Occipital lobe (tissue), 3 donors: ENCODE measurements at places on chromosomes 12 and 14. TPM values are rescaled to one million over a fixed set of nuclear protein-coding genes. Genes with fewer than 3 reads are reported as not detected.

Gene P2RX7
- total RNA-seq: 2.7 TPM

Gene TMEM119
- 2.2 TPM for total RNA-seq

Gene RBM25
- 62.1 TPM for total RNA-seq

Gene ASB2
- not detected for total RNA-seq

Gene HIP1R
- 70.0 TPM for total RNA-seq

Gene E2F7
- total RNA-seq: 1.4 TPM

Gene WNT5B
- 30.7 TPM for total RNA-seq

Gene GOLGA5
- 28.7 TPM for total RNA-seq

Gene OTOGL
- total RNA-seq: 0.62 TPM

DNA sequence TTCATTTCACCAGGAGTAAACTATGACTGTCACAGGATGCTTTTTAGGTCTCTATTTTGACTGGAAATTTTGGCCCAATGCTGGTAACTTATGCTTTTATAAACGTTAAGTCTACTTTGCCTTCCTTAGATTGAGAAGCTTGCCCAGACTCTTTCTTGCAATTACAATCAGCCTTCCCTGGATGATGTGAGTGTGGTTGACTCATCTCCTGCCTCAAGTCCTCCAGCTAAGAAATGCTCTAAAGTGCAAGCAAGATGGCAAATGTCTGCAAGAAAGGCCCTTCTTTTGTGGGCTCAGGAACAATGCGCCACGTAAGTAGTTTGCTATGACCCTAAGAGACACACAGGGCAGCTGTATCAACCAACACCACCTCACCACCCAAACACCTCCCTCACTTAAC lies 96.9 kb downstream of the SYNE2 start:
- DNase-seq: no peak

- no peak for DNase-seq
Measured at GRCh38 chr12:30146561-30146960, 362.8 kb upstream of the TMTC1 start.

GRCh38 chr14:34722723-34723545 lies 8.5 kb upstream of the CFL2 start:
- peak; percentile 13 for DNase-seq

DNA sequence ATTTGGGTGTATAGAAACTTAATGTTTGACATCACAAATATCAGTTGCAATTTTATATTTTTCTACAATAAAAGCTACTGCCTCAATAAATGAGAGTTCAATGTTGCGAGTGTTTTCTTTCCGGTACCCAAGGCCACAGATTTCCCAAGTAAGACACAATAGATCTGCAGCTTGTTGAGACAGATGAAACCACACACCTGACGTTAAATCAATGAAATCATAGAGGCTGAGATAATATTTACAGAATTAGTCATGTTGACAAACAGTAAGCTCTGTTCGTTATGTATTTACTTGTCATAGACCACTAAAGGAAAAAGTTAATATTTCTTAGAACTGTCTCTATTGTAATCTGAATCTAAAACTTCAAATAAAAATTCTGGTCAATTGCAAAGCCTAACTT lies 49.2 kb upstream of the PTHLH start:
- no peak for DNase-seq

DNA sequence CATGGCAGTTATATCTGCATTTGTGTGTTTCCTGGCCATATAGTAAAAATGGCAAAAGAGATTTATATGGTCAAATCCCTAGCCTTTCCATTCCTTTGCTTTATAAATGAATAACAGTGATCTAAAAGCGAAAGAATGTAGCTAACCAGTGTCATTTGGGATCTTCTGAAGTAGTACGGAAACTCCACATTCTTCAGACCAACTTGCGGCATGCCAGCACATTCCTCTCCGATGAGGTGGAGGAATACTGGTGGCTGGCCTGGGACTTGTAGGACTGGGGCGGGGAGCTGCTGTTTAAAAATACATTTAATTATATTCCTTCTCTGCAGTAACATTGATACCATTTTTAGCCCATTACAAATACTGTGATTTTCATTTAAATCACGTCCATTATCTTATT lies 85.3 kb downstream of the SAMD4A start:
- DNase-seq: no peak

- DNase-seq: no peak
Measured at GRCh38 chr14:100980823-100981222, 77.3 kb upstream of the RTL1 start.

DNA sequence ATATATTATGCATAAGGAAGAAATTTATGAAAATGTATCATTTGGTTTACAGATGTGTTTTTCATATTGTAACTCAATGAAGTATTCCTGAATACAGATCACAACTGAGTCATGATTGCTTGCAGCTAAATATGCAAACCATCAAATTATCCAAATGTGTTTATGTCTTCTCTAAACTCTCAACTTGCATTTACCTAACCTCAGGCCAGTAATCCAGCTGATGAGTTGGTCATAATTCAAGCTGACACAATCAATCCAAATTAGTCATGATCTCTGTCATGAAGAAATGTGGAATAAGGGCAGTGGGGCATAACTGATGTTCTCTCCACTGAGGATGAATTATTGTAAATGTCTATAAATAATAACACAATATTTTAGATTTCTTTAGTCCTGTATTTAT lies 104.8 kb upstream of the CNTN1 start:
- no peak for DNase-seq

GRCh38 chr12:13981296-13981962 lies at the start of gene GRIN2B:
Gene GRIN2B (minus strand): TSS chr12:13981602. CDS start chr12:13866208, 115,394 bp downstream.
- peak; percentile 46 for DNase-seq

- no peak for DNase-seq
Measured at GRCh38 chr14:104467641-104468040, 111.9 kb upstream of the C14orf180 start.

- no peak for DNase-seq
Measured at GRCh38 chr14:77657280-77657679, 40.8 kb upstream of the SPTLC2 start.

DNA sequence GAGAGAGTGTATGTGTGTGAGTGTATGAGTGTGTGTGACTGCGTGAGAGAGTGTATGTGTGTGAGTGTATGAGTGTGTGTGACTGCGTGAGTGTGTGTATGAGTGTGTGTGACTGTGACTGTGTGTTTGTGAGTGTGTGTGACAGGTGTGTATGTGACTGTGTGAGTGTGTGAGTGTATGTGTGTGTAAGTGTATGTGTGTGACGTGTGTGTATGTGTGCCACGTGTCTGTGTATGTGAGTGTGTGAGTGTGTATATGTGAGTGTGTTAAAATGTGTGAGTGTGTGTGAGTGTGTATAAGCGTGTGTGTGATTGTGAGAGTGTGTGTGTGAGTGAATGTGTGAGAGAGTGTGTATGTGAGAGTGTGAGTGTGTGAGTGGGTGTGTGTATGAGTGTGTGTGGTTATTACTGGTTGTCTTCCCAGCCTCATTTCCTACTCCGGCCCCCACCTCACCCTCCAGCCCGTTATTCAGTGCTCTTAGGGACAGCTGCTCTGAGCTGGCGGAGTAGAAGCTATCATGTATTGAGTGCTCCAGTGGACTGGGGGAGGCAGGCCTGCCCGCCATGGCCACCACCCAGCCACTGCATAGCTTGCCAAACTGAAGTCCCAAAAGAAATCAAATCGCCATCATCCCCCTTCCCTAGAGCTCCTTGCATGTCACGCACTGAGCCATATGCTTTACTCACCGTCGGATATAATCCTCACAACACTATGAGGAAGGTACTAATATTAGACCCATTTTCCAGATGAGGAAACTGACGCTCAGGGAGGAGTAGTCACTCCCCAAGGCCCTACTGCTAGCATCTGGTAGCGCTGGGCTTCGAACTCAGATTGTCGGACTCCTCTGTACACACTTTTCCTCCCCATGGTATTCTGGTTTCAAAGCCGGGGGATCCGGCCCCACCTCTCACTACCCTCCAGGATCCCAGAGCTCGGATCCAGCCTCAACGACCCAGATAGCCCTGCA lies 10.3 kb upstream of the MYL2 start:
- no peak for DNase-seq

DNA sequence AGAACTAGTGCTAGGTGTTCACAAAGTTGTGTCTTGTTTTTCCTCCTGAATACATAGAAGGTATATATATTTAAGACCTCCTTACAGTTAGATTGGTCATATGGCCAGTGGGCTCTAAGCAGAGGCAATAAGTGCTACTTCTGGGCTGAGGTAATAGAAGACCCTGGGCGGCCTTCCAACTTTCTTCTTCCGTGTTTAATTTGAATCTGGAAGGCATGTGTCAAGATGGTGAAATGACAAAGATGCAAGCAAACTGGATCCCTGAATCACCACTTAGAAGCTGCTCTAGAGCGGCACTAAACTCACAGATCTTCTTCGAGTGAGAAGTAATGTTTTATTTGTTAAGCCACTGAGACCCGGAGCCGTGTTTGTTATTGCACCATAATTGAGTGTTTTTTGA lies 201.0 kb upstream of the GZMB start:
- DNase-seq: no peak

GRCh38 chr12:49744363-49744885 lies 3.1 kb downstream of the TMBIM6 start:
- no peak for DNase-seq

DNA sequence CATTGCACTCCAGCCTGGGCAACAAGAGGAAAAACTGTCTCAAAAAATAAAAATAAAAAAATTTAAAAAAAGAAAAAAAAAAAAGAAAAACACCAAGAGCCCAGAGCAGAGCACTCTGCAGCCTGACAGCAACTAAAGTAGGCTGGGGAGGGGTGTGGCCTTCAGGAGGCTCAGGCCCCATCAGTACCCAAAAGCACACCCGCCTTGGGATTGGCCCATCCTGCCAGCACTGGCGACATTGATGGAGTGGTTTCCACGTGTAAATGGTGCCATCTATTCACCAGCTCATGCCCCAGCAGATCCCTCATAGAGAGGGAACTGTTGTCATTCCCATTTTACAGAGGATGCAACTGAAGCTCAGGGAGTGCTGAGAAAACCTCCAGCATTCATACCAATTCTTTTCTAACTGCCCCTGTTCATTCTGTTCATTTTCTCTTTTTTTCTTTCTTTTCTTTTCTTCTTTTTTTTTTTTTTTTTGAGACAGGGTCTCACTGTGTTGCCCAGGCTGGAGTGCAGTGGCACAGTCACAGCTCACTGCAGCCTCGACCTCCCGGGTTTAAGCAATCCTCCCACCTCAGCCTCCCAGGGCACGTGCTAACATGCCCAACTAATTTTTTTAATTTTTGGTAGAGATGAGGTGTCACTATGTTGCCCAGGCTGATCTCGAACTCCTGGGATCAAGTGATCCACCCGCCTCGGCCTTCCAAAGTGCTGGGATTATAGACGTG lies 89.3 kb downstream of the IRF2BPL start:
- no peak for DNase-seq

- DNase-seq: no peak
Measured at GRCh38 chr12:22610131-22610530, 14.8 kb upstream of the ETNK1 start.

- DNase-seq: no peak
Measured at GRCh38 chr14:102688290-102688689, 89.0 kb upstream of the TRAF3 start.

DNA sequence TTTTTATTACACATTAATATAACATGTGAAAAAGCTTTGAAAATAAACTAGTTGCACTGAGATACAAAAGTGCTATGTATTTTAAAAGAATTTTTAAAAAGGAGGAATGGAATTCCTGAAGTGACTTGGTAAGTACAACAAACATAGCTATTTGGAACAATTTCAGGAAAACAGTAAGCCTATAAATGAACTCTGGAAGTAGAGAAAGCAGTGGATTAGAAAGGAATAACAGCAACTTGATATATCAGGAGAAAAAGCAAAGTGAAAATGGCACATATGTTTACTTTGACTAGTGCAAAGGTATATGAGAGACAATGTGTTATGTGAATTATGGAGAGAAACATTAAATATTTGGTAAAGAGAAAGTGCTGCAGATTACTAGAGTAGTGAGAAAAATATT lies 811.7 kb downstream of the C12orf50 start:
- DNase-seq: no peak

- no peak for DNase-seq
Measured at GRCh38 chr12:110780448-110780847, 37.8 kb upstream of the PPP1CC start.

GRCh38 chr12:123905319-123905925 lies 67.2 kb downstream of the CCDC92 start:
- peak; percentile 33 for DNase-seq

GRCh38 chr12:26760657-26761293 lies 72.2 kb downstream of the ITPR2 start:
- no peak for DNase-seq

DNA sequence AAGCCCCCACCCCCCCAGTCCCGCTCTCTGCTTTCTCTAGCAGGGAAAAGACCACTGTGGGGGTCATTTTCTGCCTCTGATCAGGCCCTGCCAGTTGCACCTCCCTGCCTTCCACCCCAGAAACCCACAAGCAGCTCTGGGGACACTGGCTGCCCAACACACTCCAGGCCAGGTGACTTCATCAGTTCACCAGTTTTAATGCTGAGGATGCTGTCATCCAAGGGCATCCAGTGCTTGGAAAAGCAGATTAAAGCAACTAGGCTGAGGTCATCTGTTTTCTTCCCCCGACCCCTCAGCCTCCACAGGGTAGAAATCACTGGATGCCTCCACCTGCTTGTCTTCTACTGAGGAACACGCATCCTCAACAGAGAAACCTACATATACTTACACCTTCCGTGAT lies 282.4 kb downstream of the DPF3 start:
- DNase-seq: no peak
